ENCODE measurements at places on chromosomes 1 and 21.

DNA sequence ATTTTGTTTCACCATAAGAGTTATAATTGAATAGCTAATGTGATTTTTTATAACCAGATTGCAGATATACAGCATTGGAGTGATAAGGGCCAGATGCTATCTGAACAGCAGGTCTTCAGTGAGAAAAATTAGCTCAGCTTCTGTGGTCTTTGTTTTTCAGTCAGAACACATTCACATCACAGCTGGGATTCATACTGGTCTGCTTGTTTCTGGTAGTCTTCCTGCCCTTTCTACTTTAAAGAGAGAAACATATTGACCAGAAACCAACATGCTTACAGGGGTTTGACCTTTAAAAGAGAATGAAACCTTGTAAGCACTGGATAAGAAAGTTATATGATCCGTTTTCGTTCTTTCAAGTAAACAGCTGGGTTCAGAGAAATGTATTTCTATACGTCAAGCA lies 213.7 kb upstream of the TMPRSS15 start:
- DNase-seq, result no peak

GRCh38 chr1:208180421-208180820 lies 63.8 kb downstream of the PLXNA2 start:
- no peak for DNase-seq

DNA sequence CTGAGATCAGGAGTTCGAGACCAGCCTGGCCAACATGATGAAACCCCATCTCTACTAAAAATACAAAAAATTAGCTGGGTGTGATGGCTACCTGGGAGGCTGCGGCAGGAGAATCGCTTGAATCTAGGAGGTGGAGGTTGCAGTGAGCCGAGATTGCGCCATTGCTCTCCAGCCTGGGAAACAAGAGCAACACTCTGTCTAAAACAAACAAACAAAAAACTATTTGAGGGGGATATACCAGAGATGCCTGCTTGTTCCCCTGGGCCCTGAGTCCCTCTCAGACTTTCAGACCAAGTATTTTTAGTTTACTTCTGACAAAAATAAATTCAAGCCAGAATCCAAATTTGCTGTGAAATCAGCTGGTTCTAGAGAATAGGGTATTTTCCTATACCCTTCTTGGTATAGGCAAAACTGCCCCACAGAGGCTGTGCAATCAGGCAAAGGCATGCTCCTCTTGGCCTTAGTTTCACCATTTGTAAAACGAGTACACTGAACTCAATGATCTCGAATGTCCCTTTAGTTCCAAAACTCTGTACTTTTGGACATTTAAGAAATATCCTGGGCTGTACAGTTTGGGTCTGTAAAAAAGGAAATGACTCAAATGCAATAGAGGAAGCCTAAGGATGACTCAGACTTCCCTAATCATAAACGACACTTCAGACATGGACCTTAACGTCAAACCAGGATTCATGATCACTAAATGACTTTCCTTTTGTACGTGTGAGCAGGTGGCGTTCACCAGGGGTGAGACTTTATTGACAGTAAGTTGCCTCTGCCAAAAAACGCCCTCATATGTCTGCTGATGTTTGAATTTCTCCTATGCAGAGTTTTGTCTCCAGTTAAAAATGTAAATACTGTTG lies 16.1 kb downstream of the ENSA start:
- DNase-seq, result no peak

- no peak for DNase-seq
These were observed 40.2 kb downstream of the BCL9 start for GRCh38 chr1:147581459-147581858.

GRCh38 chr1:109201123-109201703 lies 12.5 kb upstream of the SARS1 start:
- DNase-seq, result no peak

DNA sequence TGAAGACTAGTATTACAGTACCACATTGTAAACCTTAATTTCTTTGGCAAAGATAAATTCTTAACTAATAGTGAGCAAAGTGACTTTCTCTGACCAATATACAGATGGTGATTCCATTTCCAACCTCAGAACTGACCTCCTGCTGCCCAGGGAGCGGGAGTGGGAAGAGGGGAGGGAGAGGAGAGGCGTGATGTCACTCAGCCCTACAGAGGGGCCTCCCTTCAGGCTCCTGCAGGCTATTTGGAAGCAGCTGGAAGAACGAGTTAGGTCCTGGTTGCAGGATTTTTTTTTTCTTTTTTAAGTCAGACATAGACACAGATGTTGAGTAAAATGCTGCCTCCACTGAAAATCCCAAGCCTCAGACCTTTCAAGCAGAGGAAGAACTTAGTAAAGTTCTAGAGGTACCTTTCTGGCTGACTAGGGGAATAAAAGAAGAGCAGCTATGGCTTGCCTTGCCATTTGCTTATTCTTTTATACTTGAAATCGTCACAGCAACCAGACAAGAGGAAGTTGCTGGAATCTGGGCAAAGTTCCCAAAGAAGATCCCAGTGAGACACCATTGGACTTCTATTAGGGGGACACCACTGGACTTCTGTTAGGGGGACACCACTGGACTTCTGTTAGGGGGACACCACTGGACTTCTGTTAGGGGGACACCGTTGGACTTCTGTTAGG lies 54.5 kb downstream of the EXO1 start:
- no peak for DNase-seq

Measured in left lung (tissue), 14 donors.